ENCODE measurements at places on chromosomes 7 and 10.
A peak's percentile ranks its signal among the peaks of the same experiment; 100 is the strongest.

- no peak for DNase-seq
Measured at GRCh38 chr7:75856536-75856935, 22.3 kb upstream of the RHBDD2 start.

GRCh38 chr7:140649556-140650205, 9.1 kb upstream of the DENND2A start:
- DNase-seq: no peak

GRCh38 chr10:1788401-1788800, 51.1 kb upstream of the ADARB2 start:
- DNase-seq: no peak

GRCh38 chr7:119452401-119452800, 820.6 kb upstream of the KCND2 start:
- DNase-seq: no peak

- no peak for DNase-seq
Measured at GRCh38 chr10:60008816-60009215, 102.5 kb upstream of the CCDC6 start.

- no peak for DNase-seq
Measured at GRCh38 chr10:67794909-67795460, 43.0 kb downstream of the DNAJC12 start.

GRCh38 chr10:74011770-74012169, 13.9 kb downstream of the VCL start:
- no peak for DNase-seq

DNA sequence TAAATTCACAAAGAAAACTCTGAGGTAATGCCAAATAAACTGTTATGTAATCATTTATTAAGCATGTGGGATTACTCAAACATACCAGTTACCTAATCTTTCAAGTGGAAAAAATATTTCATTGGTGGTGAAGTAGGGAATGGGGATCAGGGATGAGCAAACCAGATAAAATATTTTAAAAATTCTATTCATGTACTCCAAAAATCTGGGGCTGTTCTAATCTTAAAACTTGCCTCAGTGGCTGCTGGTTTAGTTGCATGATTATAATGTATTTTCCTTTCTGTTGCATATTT, 19.5 kb downstream of the LMOD2 start:
- DNase-seq: no peak

DNA sequence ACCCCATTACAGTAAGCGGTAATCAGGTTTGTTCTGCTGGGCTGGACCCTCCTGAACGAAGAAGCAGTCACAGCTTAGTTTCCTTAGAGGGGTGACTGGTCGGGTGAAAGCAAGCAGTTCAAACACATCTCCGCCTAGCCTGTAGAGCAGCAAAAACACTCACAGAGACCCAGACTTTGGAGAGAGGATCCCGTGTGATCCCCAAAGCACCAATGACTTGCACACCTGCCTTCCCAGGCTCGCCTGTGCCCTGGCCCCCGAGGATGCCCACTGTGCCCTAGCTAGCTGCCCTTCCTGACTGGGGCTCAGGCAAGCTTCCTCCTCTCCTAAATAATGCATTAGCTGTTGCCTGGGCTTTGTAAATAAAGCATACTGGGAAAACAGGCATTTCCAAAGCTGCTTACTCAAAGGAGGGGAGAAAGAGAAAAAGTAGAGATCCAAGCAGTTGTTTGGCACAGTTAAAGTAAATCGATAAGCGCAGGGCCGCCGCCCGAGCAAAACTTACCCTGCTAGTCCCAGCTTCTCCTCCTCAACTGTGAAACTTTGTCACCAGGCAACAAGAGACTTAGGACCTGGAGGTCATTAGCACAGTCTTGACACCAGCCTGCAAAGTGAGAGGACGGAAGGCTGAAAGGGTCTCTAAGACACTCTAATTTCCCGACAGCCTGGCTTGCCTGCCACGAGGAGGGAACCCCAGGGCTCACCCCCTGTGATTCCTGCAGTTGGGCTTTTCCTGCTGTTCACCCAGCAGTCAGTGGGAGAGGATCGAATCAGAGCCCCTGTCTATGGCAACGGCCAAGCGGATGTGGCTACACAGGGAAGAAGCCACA, 4.8 kb downstream of the LRRC18 start:
- DNase-seq: no peak

- DNase-seq: no peak
Measured at GRCh38 chr10:13759168-13759567, 172.4 kb downstream of the PRPF18 start.

- peak; percentile 71 for DNase-seq
Measured at GRCh38 chr10:100998991-100999741, 442 bp upstream of the LZTS2 start.

GRCh38 chr10:110007701-110008517, at the start of gene ADD3:
Gene ADD3 (plus strand): TSS chr10:110007984. CDS start chr10:110100654, 92,670 bp downstream.
- DNase-seq: peak; percentile 84

DNA sequence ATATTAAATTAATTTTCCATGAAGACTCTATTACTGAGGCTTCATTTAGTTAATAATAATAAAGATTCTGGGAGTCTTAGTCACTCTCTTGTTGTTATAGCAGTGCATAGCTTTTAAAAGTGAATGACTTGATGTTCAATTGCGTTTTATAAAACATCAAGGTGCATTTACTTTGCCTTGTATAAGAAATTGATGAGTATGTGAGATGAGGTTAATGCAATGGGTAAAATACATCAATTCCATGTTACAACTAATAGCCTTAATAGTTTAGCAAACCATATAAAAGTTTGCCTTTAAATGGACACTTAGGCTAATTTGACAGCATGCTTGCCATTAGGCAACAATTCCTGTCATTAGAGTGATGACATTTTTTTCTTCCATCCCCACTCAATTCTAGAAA, 173.6 kb upstream of the TEX47 start:
- DNase-seq: no peak

DNA sequence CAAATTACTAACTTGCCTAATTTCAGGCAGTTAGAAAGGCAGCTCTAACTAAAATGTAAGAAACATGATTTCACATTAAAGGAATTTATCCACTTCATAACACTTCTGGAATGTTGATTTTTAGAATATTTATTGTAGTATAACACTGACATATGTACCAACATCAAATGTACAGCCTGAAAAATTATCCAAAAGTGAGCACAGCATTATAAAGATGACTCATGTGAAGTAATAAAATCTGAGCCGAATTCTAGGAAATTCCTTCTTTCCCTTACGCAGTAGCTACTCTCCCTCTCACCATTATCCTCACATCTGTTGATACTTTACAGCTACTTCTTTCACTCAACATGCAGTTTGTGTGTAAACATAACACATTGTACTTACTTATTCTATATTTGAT, 610.6 kb downstream of the ZWINT start:
- DNase-seq: no peak

DNA sequence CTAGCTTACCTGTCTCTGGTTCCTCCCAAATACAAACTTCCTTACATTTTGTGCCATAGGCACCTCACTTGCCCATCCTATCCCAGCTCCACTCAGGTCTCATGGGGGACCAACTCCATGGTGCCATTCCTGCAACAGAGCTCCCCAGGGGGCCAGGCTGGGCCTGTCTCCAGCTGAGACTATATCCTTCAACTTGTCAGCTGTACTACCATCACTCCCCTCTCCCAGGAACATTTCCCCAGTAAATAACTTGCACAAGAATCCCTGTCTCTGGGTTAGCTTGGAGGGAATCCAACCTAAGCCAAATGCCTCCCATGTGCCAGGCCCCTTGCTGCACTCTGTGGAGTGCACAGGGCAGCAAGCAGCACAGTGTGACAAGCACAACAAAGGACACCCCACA, 33.2 kb downstream of the FRMPD2 start:
- no peak for DNase-seq

DNA sequence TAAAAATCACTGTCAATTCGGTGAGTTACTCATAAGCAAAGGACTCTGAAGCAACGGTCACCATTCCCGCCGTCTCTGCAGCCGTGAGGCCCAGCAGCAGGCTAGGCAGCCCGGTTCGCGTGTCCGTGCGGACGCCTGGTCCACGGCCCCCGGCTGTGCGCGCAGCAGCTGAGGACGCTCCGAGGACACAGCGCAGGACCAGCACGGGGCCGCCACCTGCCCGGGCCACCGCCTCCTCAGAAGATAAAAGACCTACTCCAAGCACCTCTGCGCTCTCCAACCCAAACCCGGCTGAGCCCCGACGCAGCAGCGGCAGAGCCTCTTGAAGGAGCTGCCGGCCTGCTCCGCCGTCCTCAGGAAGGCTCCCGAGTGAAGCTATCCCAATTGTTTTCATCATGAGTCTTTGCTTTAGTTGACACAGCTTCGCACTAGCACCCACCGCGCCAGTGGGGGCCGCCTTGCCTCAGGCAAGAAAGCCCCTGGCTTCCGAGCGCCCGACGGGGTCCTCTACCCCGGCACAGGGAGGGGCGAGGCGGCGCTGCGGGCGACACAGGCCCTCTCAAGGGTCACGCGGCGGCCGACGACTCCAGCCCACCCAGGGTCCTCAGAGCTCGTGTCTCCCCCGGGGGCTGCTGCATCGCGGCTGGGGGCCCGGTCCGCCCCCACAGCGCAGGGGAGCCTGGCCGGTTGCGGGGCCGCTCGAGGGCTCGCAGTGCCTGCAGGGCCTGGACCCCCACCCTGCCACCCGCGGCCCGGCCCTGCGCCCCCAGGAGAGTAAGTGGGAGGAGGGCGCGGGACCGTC, 16.9 kb upstream of the GPR146 start:
- no peak for DNase-seq

DNA sequence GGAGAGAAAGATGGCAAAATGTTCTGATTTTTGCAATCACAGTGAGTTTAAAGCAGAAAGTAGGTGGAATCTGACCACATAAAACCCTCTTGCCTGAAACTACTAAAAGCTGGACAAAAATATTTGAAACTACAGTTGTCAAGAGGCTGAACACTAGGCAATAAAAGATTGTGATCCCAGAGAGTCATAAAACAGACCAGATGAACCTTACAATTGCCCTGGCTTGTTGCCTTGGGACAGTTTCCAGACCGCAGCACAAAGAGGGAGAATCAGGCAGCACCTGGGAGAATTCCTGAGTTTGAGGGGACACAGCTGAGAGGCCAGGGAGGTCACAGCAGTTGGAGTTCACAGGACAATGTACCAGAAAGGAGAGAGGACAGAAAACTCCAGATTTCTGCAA, 107.3 kb upstream of the NANOS1 start:
- DNase-seq: no peak

- no peak for DNase-seq
Measured at GRCh38 chr10:34628174-34628796, 186.8 kb downstream of the PARD3 start.

- no peak for DNase-seq
Measured at GRCh38 chr10:118841881-118842605, 87.3 kb upstream of the CACUL1 start.

- DNase-seq: no peak
Measured at GRCh38 chr10:97731346-97732051, 5.4 kb upstream of the ZFYVE27 start.

GRCh38 chr7:5193880-5194279, 3.8 kb downstream of the WIPI2 start:
- no peak for DNase-seq

GRCh38 chr10:84012831-84013458, 126.4 kb upstream of the GHITM start:
- no peak for DNase-seq

DNA sequence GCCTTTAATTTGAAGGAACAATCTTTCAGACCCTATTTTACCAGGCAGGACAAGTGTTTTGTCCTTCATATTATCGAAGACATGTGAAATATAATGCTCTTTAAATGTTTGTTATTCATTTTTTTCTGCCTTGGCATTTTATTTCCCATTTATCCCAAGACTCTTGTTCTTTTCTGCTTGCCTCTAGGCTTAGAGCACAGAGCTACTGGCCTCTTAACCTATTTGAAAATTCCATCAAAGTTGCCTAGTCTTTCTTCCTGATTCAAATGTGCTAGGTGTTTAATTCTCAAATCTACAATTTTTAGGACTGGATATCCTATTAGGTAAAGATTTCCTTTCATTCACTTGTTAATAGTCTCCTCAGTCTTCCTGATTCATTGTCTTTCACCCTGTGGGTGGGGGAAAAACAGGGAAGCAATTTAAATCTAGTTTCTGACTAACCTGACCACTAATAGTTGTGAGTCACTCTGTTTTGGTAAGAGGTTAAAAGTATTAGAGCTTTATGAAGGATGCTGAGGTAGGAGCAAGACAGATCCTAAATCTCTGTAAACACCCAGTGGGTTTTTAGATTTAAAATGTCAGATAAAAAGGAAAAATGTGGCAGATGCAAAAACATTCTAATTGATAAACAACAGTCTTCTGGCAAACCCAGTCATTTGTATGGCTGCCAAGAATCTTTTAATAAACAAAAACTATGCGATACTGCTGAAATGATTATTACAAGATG, 1.5 kb downstream of the LIPK start:
- DNase-seq: no peak

DNA sequence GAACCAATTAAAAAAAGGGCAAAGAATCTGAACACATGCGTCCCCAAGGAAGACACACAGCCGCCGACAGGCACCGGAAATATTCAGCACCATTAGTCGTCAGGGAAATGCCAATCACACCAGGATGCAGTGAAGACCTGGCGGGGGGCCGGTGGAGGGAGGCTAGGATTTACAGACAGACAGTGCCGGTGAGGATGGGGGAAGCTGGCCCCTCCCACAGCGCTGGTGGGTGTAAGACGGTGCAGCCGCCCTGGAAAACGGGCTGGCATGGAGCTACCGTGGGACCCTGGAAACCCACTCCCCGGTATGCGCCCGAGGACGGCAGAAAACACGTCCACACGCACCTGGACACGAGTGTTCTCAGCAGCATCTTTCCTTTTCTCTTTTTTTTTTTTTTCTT, 4.8 kb upstream of the ADAP1 start:
- DNase-seq: no peak

DNA sequence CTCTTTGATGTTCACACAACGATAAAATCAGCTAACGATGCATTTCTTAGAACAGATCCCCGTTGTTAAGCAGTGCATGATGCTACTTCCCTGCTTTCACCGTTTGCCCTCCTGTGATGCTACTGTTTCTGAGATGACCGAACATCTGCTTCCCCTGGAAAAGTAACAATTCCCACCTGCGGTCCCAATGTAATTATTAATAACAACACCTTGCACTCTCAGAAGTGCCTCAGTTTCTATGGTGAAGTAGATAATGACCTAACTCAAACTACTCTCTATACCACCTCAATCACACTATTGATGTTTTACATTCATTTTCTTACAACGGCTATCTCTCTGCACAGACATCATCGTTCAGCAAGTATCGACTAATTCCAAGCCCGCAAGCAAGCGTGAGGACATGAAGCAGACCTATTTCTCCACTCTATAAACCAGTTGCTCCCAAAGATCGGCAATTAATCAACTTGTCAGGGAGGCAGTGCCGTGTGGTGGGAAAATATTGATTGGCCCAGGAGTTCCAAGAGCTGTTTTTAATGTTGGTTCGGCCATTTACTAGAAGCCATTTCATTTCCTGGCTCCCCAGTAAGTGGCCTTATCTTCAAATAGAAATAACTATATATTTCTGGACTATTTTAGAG, 42.7 kb downstream of the FAM107B start:
- DNase-seq: no peak

- DNase-seq: no peak
Measured at GRCh38 chr7:54874804-54875203, 115.8 kb upstream of the SEC61G start.

- DNase-seq: no peak
Measured at GRCh38 chr7:229184-229964, 37.0 kb downstream of the FAM20C start.

GRCh38 chr7:144941127-144941526, 105.3 kb upstream of the TPK1 start:
- DNase-seq: no peak

All from stimulated activated CD4-positive, alpha-beta T cell treated with anti-CD3 and anti-CD28 coated beads, TNF-alpha, amount 100 ng/mL, for 1 hour (primary cell).